ENCODE measurements at places on chromosomes 4 and X.

DNA sequence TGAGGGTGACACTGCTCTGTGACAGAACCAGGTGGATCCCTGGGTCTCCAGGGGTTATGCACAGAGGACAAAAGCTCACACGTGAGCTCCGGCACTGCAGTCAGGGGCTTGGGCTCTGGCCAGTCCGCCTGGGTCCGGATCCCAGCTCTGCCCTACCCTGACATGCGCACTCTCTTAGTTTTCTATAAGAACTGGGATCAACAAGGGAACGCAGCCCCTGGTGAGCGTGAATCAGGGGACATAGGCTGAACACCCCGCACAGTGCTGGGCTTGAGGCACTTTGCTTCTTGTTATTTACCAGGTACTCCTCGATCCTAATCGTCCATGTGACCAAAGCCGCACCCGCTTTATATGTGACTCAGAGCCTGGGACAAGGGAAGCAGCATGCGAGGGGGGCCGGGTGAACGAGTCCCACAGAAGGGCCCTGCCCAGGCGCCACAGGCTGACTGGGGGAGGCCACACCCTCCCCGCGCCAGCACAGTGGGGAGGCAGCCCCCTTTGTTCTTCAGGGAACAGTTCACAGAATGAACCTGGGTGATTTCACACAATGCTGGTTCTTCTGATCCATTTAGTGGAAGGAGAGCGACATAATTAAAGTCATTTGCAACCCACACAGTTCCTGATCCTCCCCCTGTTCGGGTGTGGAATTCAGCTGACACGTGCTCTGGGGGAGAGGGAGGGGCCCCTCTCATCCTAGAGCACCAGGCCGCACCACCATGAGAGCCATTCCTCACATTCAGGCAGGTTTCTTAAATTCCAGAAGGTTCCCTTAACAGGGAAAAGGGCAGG lies 55.5 kb downstream of the WFS1 start:
- DNase-seq, result no peak

GRCh38 chr4:48462363-48462762 lies 20.8 kb upstream of the SLC10A4 start:
- DNase-seq, result no peak

- no peak for DNase-seq
Measured at GRCh38 chr4:130486186-130486585, 1390.2 kb downstream of the C4orf33 start.

- DNase-seq, result no peak
Measured at GRCh38 chr4:11404431-11404830, 24.3 kb downstream of the HS3ST1 start.

DNA sequence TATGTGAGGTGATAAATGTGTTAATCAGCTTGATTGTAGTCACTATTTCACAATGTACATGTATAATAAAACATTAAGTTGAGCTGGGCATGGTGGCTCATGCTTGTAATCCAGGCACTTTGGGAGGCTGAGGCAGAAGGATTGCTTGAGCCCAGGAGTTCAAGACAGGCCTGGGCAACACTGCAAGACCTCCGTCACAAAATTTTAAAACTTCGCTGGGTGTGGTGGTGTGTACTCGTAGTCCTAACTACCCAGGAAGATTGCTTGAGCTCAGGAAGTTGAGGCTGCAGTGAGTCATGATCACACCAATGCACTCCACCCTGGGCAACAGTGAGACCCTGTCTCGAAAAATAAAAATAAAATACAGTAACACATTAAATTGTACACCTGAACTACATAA lies 20.1 kb downstream of the LYAR start:
- DNase-seq, result no peak

- DNase-seq, result no peak
Measured at GRCh38 chr4:133588306-133588705, 439.2 kb downstream of the PCDH10 start.

DNA sequence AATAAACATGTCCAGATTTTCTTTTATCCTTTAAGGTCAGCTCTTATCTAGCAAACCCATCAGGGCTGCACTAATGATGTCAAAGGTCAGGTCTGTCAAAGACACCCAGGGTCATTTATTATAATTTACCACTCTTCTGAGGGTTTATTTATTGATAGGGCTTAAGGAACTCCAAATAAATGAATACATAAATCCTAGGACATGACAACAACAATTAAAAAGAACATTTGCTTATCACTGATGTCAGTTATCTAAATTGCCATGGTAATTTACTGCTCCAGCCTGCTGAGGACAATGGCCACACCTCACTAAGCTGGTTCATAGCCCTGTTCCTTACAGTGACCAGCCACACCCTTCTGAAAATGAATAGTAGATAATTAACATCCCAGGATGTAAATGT lies 317.1 kb downstream of the UNC5C start:
- DNase-seq, result no peak

- no peak for DNase-seq
Measured at GRCh38 chr4:85744950-85745349, 270.0 kb downstream of the ARHGAP24 start.

DNA sequence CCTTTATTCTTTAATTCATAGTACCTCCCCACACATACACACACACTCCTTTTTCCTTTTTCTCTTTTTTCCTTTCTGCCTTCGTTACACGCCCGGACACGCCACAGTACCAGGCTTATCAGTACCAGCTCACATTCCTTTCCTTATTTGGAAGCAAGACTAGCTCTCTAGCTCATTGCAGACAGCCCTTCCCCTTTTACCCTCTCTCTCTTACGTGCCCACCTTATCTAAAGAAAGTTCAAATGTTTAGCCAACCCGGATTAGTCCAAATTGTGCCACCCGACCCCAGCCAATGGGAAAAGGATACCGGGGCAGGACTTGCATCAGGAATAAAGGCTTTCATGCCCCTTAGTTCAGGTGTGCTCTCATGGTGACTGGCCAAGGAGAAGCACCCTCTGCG lies 194.7 kb upstream of the VCX3A start:
- DNase-seq, result no peak

GRCh38 chr4:24112466-24112865 lies 222.6 kb upstream of the PPARGC1A start:
- DNase-seq, result no peak

DNA sequence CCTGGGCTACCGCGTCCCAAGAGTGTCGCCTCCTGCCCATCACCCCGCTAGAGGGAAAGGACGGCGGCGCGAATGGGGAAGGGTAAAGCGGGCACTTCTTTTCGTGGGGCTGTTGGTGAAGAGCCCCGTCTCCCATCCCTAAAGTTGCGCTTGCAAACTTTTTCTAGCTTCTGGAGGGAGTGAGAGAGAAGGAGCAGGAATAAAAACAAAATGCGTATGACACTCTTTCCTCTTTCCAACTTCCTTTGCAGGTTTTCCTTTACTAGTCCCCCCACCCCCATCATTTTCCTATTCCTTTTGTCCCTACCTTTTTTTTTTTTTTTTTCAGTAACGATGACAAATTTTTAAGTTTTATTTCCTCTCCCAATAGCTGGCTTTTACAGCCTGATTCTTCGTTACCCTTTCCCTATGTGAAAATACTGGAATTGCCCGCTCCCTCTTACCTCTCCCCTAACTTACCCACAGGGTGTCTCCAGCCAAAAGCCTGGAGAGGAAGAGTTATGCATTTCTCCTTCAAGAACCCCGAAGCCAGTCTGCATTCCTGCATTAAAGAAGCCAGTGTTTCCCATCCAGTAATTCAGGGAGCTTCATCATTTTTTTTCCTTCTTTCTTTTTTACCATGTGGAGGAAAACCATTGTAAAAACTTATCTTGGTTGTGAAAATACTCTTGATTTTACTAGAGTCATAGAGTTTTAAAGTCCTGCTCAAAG lies 613 bp upstream of the ARSJ start:
- DNase-seq, result no peak

DNA sequence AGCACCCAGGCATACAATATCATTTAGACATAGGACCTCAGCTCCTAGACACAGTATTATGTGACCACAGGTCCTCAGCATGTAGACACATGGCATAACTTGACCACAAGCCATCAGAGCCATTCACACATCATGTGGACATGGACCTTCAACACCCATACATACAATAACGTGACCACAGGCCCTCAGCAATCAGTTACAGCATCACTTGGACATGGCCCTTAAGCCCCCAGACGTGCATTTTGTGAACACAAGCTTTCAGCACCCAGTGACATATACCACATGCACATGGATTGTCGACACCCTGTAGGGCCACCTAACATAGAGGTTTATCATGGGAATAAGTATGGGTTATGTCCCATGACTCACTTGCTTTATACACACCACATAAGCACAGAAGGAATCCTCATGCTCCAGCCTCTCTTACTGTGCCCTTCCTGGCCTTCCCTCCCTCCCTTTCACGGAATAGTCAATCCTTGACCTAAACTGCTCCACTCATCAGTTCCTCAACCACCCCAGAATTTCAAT lies 1.9 kb downstream of the TSPYL2 start:
- DNase-seq, result no peak

- DNase-seq, result no peak
Measured at GRCh38 chrX:153319295-153320046, 2.1 kb downstream of the PNMA6F start.

- DNase-seq, result no peak
Measured at GRCh38 chrX:2692221-2693112, 1.4 kb downstream of the CD99 start.

DNA sequence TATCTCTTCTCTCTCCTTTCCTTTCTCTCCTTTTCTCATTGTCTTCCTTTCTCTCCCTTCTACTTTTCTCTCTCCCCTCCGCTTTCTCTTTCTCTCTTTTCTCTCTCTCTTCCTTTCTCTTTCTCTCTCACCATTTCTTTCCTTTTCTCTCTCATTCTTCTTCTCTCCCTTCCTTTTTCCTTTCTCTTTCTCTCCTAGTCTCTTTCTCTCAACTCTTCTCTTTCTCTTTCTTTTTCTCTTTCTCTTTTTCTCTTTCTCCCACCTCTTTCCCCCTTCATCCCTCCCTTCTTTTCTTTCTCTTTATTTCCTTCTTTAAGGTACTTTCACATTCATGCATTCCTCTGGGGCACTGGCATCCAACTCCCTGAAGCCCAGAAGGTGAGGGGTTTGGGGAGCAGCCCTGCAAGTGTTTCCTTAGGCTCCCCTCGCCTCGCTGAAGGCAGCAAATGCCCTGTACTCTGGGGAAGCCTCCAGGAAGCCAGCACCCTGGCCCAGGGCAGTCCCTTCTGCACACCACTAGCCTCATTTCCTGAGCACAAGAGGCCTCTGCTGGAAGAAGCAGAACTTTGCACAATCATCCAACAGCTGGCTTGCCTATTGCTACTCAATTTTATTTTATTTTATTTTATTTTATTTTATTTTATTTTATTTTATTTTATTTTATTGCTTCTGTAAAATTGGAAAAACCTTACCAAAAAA lies 124.2 kb downstream of the NFKB1 start:
- DNase-seq, result no peak

GRCh38 chr4:121096629-121097028 lies 24.3 kb upstream of the NDNF start:
- DNase-seq, result no peak

DNA sequence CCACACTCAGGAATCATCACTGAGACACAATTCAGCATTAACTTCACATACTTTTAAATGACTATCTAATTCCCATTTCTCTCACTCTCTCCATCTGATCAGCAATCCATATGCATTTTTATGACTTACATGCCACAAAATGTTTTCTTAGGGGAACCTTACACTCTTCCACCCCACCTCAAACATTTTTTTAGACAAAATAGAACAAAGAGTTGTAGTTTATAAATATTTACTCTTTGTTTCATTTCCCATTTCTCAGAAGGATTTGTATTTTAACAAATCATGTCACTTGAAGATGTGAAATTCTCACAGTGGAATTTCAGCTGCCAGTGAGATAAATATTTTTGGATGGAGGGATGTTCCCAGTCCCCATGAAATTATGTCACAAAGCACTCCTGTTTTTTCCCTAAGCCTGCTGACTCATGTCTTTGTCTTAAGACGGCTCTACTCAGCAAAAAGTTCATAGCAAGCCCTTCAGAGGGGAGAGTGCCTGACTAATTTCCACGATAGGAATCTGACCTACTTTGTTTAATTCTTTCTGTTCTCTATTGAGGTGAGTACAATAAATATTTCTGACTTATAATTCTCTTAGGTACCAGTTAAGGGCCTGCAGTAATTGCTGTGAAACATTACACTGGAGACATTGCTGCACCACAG lies 257.7 kb downstream of the THOC2 start:
- DNase-seq, result no peak

GRCh38 chr4:16544251-16544721 lies 318.0 kb upstream of the TAPT1 start:
- no peak for DNase-seq

GRCh38 chr4:37522996-37523395 lies 163.2 kb downstream of the RELL1 start:
- no peak for DNase-seq

DNA sequence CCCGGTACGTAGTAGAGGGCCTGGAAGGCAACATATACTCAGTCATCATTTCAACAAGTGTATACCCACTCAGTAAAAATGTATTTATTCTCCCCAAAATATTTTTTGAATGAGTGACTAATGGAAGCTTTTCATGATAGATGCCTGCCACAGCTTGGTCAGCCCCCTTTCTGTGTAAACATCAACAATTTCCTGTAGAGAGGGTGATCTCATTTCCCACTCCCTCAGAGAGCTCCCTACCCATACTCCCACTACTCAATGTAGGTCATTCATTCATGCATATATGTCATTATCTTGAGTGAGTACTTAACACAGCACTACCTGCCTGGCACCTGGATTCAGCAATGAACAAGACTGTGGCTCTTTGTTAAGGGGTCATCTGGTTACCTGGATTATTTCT lies 81.9 kb downstream of the STK32B start:
- DNase-seq, result no peak

GRCh38 chr4:42915484-42915883 lies 23.0 kb downstream of the GRXCR1 start:
- DNase-seq, result no peak

DNA sequence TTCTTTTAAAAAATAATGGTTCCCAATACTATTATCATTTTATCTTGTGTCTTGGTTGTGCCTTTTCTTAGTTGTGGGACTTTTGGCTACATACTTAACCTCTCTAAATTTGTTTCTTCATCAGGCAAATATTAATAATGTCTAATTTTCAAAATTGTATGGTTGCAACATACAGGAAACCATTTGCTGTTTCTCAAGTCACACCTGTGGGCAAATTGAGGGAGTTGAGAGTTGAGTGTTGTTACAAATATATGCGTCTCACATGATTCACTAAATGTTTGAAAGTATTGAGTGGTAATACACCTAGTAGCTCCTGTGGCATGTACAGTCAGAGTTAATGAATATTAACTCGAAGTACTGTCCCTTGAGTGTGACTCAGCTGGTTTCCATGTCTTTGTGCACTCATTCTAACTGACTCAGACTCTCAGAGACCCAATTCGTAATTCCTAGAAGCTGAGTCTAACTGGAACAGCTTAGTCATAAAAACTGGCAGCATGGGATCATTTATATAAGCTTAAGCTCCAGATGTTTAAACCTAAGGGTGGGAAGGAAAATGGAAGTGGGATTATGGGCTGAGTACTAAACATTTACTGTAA lies 802.4 kb downstream of the TRIML1 start:
- no peak for DNase-seq
